Bronchial epithelial cell (primary cell): ENCODE measurements at places on chromosomes 11 and 22.
A peak's percentile ranks its signal among the peaks of the same experiment; 100 is the strongest.

DNA sequence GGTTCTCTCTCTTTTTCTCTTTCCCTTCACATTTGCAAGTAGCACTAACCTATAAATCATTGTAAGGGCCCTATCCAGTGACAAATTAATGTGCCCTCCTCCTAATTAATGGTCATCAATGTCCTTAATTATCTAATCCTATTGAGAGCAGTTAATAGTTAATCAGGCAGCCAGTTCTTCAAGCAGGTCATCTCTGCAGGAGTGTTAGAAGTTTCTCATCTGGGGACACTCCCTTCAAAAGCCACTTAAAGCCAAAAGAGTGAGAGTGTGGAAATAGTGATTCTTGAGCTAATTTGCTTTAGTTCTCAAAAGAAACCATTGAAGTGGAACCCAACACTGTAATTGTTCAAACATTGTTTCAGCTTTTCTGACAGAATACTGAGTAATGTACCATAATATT, 141.6 kb downstream of the ELP4 start:
- no peak for DNase-seq

- DNase-seq: no peak
Observed at GRCh38 chr22:37624017-37624365, 15.4 kb downstream of the GGA1 start.

GRCh38 chr11:2222451-2222850, 47.9 kb downstream of the ASCL2 start:
- no peak for DNase-seq

- DNase-seq: no peak
Observed at GRCh38 chr11:68667511-68668500, 16.5 kb upstream of the GAL start.

DNA sequence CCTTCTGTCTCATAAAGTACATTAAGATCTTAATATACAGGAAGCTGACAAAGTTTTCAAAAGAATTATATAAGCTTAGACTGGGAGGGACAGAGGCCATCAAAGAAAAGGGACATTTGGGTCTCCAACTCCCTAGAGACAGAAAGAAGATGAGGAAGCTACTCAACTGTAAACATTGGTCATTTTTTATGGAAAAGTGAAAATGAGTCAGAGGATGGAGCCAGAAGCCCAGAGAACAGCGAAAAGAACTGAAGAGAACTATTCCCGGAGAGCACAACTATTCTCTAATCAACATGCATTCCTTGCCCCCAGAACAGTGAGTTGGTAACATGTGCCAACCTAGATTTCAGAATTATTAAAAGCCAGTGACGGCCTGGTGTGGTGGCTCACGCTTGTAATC, 779.3 kb downstream of the DLG2 start:
- DNase-seq: no peak

GRCh38 chr22:33192156-33192555, 134.0 kb upstream of the SYN3 start:
- DNase-seq: no peak

- no peak for DNase-seq
Observed at GRCh38 chr11:44542372-44542771, 23.1 kb upstream of the CD82 start.

DNA sequence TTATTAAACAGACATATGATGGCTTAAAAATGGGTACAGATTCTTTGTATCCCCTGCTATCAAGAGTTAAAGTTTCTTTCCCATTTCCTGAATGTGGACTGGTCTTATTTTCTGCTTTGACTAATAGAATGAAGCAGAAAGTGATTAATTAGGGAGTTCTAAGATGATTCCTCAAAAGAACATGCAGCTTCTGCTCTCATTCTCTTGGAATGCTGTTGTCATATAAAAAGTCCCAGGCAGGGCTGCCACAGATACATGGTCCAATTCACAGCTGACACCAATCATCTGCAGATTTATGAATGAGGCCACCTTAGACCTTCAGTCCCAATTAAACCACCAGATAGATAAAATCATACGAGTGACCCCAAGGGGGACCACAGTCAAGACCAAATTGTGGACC, 844.5 kb upstream of the RAG2 start:
- DNase-seq: no peak

- no peak for DNase-seq
Observed at GRCh38 chr22:38316364-38317121, 690 bp downstream of the CSNK1E start.

DNA sequence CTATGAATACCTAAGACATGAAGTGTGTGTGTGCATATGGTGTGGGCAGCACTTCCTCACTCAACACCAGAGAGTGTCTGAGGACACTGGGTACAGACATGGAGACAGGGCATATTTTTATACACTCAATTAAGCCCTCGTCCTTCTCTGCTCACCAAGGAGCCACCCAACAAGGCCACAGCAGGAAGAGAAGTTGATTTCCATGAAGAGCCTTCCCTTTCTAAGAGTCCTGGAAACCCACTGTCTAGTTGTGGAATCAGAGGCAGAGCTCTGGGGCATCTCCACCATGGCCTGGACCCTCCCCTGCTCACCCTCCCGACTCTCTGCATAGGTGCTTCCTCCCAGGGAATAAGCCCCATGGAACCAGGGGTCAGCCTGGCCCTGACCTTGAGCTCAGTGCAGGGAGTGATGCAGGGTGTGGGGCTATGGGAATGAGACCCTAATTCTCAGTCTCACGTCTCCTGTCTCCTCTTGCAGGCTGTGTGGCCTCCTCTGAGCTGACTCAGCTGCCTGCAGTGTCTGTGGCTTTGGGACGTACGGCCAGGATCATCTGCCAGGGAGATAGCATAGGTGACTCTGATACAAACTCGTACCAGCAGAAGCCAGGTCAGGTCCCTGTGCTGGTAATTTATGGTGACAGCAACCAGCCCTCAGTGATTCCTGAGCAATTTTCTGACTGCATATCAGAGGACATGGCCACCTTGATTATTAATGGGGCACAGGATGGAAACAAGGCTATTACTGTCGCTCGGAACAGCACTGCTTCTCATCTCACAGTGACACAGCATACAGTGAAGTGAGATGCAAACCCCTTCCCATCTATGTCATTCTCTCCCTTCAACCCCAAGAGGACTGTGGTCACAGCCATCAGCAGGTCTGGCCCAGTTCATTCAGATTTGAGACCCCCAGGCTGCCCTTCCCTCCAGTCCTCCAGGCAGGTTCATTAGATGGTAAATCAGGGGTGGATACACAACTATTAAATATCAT, 14.6 kb upstream of the IGLL5 start:
- DNase-seq: no peak

DNA sequence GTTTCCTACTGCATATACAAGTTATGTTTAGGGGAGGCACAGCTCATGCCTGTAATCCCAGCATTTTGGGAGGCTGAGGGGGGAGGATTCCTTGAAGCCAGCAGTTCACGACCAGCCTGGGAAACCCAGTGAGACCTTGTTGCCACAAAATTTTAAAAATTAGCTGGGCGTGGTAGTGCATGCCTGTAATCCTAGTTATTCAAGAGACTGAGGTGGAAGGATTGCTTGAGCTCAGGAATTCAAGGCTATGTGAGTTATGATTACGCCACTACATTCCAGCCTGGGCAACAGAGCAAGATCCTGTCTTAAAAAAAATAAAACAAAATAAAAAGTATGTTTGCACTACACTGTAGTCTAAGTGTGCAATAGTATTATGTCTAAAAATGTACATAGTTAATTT, 108.8 kb upstream of the TEAD1 start:
- no peak for DNase-seq

- no peak for DNase-seq
Observed at GRCh38 chr11:103581760-103582159, 454.7 kb upstream of the DDI1 start.

- DNase-seq: no peak
Observed at GRCh38 chr11:71176812-71177211, 75.6 kb downstream of the SHANK2 start.

DNA sequence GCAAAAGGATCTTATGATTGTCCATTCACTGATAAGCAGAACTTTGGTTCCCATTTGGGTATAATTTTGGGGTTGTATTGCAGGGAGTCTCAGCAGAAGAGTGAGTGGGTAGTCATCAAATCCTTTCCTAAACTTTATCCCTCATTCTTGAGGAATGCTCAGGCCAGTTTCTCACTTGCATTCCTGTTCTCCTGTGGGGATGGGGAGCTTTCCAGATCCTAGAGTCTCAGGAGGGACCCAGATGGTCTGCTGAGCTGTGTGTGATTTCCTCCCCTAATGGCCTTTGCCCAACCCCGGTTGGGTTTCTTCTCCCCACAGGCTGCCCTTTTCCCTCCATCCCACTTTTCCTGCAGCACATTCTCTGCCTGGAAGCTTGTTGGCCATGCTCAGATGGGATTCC, 79.9 kb downstream of the MIAT start:
- no peak for DNase-seq

GRCh38 chr22:49659924-49660315, 167.8 kb downstream of the BRD1 start:
- DNase-seq: no peak

GRCh38 chr11:129223701-129224149, 31.6 kb upstream of the ARHGAP32 start:
- peak; percentile 59 for DNase-seq

DNA sequence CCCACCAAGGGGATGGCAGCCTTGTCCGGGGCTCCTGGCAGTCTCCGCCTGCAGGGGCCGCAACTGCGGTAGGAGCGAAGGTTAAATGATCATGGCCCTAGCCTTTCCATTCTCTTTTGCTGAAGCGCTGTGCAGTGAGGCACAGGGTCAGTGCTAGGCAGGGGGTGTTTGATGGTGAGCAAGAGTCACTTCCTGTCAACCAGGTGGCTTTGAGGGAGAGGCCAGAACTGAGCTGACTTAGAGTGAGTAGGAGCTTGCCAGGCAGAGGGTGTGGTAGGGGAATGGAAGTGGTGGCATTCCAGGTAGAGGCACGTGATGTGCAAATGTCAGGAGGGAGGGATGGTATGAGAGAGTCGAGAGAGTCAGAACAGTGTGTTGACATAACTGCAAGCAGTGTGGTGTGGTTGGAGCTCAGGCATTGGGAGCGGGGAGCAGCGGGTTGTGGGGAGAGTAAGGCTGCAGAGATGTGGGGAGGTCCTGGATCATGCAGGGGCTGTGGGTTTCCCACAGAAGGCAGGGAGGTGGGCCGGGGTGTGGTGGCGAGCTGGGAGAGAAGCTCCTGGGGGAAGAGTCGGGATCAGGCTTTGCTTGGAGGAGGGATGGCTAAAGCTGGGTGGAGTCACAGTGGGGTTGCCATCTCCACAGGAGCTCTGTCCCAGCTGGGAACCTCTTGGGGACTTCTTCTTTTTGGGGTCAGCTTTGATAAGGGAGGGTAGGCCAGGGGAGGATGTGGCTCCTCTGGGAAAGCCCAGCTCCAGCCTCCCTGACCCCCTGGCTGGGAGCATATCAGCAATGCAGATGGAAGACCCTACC, 33.3 kb downstream of the AMPD3 start:
- peak; percentile 97 for DNase-seq

GRCh38 chr22:37449331-37450001, 22.2 kb upstream of the ELFN2 start:
- DNase-seq: no peak

- no peak for DNase-seq
Observed at GRCh38 chr22:35343664-35344550, 37.0 kb upstream of the HMOX1 start.

GRCh38 chr11:42806191-42806590, 505.6 kb upstream of the API5 start:
- DNase-seq: no peak

DNA sequence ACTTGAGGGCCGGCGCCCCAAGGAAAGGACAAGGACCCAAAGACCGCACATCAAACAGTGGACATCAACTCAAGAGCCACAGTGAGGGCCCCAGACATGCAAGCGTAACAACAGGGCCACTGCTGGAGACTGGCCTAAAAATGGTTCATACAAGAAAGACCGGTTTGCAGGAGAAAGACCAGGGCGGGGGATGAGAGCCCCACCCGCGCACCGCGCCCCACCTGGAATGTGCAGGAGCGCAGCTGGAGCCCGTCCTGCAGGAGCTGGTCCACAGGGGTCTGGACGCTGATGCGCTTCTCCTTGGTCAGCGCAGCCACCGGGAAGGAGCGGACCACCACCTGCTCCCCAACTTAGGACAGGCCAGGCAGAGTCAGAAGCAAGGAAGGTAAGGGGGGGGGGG, 13.9 kb downstream of the SBF1 start:
- DNase-seq: peak; percentile 46

DNA sequence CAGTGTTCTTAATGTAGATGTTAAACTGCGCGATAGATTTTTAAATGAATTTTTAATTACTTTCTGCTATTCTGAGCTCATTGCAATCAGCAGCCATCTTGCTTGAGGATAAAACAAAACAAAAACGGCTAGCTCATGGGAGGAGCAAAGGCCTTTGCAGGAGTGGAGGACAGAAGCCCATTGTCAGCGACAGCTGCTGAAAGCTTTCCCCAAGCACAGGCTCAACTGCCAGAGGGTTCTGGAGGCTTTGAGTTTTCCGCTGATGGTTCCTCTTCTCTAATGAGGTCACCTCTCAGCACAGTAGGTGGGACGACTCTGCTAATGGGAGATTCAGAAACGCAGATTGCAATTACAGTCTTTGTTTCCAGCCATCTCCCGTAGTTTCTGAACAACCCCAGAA, 167.1 kb upstream of the TTC12 start:
- DNase-seq: no peak

DNA sequence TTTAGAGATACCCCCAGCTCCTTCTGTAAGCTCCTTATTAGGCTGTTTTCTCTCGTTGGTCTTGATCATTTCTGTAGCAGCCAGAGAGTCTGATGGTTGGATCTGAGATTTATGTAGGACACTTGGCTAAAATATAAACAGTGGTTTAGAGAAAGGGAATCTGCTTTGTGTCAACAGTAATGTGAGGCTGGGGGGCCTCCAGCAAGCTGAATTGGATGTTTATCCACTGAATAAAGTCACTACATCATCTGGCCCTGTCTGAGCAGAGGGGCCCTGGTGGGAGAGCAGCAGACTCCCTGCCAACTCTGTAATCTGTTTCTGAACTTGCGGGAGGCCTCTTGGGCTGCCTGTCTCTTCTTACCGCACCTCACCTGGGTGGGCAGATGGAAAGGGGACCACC, 328.5 kb upstream of the PLET1 start:
- no peak for DNase-seq

GRCh38 chr11:128568166-128568778, 19.1 kb downstream of the ETS1 start:
- DNase-seq: peak; percentile 73

DNA sequence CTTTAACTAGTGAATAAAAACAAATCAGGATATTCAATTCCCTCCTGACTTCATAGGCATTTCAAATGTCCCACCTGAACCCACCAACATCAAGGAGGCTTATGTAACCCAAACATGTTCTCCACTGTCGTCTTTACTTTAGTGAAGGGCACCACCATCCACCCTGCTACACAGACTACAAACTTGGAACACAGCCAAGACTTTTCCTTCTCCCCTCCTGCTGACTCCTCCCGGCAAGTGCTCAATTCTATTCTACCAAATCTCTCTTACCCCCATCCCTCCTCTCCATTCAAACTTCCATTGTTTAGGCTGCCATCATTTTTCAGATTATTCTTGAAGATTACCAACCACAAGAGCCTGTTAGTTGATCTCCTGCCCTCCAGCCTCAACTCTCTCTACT, 24.3 kb downstream of the SAAL1 start:
- DNase-seq: no peak

DNA sequence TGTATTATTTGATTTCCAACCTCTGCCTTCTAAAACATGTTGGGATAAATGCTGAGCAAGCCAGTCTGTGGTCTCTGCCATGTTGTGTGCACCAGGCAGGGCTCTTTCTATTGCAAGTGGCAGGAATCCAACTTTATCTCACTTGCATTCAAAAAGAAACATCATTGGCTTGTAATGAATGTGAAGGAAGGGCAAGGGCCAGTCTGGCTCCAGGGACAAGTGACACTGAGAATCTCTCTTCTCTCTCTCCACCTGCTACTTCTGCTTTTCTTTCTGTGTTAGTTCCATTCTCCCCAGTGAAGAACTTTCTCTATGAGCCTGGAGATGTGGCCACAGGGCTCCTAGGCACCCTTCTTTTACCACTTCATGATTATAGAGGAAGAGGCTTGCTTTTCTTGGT, 329.9 kb upstream of the NCAM1 start:
- no peak for DNase-seq
